ENCODE measurements at places on chromosomes 12 and 14.

DNA sequence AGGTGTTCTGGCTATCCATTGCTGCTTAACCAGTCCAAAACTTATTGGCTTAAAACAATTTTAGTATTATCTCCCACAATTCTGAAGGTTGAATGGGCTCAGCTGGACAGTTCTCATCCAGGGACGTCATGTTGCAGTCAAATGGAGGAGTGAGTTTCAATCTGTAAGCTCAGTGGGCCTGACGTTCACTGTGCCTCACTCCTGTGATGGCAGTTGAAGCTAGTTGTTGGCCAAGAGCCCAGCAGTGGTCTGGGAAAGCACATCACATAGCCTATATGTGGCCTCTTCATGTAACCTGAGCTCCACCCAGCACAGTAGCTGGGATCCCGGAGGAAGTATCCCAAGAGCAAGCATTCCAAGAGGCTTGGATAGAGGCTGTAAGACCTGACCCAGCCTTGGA lies 40.6 kb upstream of the CDKN3 start:
- no peak for DNase-seq

DNA sequence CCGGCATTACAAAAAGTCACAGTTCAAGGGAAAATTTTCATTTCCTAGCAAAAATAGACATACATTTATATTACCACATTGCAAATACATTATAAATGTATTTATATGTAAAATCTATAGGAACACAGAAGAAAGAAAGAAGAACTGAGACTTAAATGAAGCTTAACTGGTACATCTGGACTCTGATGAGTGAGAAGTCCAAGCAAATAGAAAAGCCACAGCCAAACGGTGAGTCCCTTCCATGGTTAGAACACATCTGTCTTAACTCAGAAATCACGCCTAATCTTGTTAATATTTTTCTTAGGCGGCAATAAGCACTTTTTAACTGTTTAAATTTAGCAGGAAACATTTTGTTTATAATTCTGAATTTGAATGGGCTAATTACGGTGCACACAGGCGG lies 9.4 kb upstream of the KLRB1 start:
- no peak for DNase-seq

DNA sequence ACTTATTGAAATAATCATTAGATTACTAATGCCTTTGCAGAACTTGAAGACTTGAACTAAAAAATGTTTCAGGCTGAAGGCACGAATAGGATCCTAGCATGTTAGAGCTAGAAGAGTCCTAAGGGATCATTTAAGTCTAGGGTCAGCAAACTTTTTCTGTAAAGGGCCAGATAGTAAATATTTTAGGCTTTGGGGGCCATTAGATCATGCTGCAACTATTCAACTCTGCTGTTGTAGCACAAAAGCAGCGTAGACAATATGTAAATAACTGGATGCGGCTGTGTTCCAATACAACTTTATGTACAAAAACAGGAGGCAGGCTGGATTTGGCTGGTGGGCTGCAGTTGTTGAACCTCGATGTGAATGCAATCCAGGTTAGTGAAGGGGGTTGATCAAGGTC lies 221.7 kb downstream of the ATP23 start:
- no peak for DNase-seq

- DNase-seq = no peak
Measured at GRCh38 chr12:110345963-110346362, 57.5 kb downstream of the ANAPC7 start.

- no peak for DNase-seq
Measured at GRCh38 chr12:1217191-1217949, 226.3 kb downstream of the ERC1 start.

GRCh38 chr12:108457006-108457733 lies 57.9 kb upstream of the FICD start:
- DNase-seq = no peak

GRCh38 chr12:19171731-19172130 lies 42.2 kb downstream of the PLEKHA5 start:
- DNase-seq = no peak

GRCh38 chr14:74921987-74922751 lies 891 bp downstream of the RPS6KL1 start:
- no peak for DNase-seq

DNA sequence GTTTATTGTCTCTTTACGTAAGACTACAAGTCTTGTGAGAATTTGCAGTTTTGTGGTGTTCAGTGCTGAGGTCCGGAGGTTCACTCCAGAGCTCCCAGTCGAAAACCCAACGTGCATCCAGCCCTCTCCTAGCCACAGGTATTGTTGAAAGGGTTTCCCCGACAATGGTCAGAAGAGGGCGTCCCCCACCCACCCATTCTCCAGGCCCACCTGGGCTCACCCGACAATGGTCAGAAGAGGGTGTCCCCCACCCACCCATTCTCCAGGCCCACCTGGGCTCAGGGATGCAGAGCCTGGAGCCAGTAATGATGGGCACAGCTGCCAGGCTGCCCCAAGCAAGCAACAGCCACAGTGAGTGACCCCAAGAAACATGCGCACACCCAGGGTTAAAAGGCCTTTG lies 126.8 kb upstream of the EVL start:
- no peak for DNase-seq

DNA sequence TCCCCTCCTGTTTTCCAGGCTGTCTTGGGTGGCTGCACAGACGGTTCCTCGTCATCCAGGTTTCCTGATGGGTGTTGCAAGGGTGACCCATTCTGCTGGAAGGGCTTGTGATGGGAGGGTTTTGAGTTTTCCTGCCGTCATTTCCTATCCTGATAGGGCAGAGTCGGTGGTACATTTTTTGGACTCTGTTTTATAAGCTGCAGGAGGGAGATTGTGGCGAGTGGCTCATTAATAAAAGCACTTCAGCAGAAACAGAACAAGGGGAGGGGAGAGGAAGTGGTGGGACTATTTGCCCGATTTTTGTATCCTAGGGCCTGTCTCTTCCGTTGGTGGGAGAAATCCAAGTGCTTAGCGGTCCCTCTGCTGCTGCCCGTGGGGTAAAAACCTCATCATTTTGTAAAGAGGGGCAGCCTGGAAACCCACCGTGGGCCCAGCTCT lies 40.0 kb downstream of the TSPAN9 start:
- DNase-seq = peak; percentile 51

GRCh38 chr14:37709419-37710195 lies 114.2 kb downstream of the TTC6 start:
- no peak for DNase-seq

GRCh38 chr14:96104469-96105057 lies 65.4 kb downstream of the C14orf132 start:
- DNase-seq = peak; percentile 72

DNA sequence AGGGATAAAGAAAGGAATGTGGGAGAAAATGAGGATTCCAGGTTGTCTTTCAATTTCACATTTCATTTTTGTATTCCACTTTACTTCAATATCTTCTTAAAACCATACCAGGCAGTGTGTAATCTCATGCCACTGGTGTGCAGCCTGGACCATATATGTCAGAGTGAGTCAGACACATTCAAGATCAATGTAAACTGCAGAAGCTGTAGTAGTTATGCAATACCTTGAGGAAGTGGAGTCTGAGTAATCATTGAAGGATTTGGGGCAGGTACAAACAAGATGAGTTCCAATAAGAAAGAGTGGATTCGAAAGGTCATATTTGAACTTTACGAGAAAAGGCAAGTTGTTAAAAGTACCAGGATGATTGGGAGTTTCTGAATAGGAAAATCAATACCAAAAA lies 14.1 kb downstream of the PLCZ1 start:
- DNase-seq = no peak

- DNase-seq = peak; percentile 88
Measured at GRCh38 chr14:81831128-81831820, 297.6 kb upstream of the SEL1L start.

DNA sequence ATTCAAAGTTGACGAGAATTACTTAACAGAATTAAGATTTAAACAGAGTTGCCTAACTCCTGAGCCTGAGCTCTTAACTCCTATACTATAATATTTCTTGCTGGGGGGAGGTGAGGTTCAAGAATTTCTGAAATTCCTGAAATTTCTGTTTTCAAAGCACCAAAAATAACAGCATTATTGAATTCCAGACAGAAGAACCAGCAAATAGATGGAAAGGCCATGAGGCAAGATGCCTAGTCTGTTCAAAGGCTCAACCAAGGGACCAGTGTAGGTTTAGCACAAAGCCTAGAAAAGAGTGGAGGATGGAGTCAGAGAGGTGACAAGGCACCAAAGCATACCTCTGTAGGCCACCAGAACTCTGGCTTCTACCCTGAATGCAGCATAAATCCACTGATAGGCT lies 76.4 kb downstream of the PPP1R12A start:
- DNase-seq = no peak

- DNase-seq = no peak
Measured at GRCh38 chr12:72790273-72790672, 518.1 kb downstream of the TRHDE start.

DNA sequence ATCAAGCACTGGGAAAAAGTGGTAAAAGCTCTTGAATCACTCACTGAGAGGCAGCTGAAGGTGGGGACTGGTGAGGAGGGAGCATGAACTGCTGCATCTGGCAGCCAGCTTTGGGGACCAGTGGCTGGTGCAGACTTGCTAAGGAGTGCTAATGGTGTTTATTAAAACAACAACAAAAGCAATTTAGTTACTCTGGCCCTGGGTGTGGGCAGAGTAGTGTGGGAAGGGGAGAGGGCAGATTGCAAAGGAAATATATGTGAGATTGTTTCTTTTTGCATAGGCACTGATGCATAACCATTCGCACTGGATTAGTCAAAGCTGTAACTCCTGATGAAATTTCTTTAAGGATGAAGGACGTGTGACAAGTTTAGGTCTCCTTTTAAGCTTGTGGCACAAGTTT lies 8.1 kb downstream of the TXNRD1 start:
- DNase-seq = no peak

GRCh38 chr12:89661706-89662330 lies 46.8 kb downstream of the ATP2B1 start:
- no peak for DNase-seq

DNA sequence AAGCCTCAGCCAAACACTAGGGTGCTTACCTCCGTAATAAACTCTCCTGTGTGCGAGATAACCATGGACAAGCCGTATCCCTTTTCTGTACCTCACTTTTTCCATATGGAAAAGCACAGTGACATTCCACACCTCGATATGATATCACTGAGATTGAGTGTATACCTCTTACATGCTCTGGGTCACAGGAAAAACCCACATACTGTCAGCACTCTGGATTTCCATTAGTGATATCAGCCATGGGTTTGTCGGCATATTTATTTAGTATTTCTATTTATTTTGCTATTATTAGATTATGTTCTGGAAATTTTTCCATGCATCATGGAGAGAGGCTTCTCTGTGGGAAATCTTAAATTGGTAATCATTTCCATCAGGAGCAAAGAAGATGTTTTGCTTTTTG lies 28.0 kb upstream of the DAAM1 start:
- no peak for DNase-seq

GRCh38 chr12:2334689-2335088 lies 281.9 kb downstream of the CACNA1C start:
- DNase-seq = no peak

DNA sequence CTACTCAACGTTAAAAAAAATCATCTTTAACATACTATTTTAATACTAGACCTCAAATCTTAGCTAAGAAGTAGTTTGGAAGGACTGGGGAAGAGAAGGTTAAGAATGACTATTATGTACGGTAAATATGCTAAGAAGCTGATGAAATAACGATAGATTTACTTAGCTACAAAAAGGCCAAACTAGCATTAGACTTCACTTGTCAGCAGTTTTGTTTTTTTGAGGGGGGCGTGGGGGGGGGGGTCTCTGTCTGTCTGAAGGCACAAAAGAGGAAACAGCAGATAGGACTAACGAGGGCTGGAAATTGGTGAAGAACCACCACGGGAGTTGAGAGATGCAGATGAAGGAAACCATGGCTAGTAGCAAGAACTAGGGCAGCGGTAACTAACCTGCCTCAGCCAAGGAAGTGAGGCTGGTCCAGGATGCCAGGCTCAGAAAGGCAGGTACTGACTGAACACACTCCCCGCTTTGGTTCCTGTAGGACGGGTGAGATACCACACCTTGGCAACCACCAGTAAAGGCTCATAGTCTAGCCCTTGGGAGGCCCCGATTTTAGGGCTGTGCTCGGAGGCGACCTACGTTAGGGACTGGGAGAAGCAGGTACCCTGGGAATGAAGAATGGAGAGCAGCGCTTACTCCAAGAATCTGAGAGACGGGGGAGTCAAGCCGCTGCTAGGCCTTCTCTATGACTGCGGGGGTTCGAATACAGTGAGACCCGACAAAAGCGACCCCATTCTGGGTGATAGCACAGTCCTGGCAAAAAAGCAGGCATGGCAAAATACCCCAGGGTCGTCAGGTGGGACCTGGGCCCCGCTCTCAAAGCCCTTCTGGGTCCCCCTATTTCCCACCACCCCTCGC lies 675 bp downstream of the NEDD8 start:
- no peak for DNase-seq

DNA sequence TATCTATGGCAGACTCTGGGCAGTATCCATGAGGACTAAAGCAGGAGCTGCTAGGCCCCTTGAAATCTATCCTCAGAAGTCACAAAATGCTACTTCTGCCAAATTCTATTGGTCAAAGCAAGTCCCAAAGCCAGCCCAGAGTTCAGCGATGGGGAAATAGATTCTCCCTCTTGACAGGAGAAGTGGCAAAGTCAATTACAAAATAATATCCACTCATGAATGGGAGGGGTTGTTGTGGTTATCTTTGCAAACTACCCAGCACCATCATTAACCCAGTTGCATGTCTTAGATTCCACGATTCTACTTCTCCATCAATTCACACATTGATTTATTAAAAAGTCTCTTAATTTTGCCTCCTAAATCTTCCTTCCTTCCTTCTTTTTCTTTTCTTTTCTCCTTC lies 30.7 kb upstream of the STXBP6 start:
- no peak for DNase-seq

DNA sequence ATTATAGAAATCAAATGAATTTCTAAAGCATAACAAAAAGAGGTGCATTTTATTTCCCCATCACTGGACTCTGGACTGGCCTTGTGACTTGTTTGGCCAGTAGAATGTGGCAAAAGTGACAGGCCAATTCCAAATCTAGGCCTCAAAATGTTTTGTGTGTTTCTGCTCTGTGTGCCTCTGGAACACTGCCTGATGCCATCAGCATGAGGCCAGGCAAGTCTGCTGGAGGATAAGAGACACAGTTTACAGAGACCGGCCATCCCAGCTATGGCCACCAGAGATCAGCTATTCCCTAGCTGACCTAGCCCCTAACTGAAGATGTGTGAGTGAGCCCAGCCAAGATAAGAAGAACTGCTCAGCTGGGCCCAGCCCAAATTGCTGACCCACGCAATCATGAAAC lies 32.9 kb downstream of the ASCL1 start:
- no peak for DNase-seq

DNA sequence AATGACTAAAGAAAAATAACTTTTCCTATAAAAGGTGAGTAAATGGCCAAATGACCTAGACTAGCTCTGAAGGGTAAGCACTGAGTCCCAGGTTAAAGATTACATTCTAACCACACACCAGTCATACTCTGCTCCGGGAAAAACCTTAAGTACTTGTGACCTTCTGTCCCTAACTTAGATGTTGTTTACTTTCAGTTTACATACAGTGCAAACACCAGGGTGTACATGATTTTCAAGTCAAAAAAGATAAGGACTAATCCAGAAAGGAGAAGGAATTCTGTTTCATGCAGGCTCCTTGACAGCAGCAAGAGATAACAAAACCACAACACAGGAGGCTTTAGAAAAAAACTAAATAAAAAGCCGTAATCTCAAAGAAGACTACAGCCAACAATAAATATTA lies 174.2 kb downstream of the PPM1H start:
- DNase-seq = no peak

Data from right cardiac atrium (tissue), 5 donors.